ENCODE measurements at places on chromosomes 6 and 20.

- DNase-seq: no peak
Observed at GRCh38 chr6:69816026-69816425, 19.2 kb upstream of the LMBRD1 start.

- no peak for DNase-seq
Observed at GRCh38 chr6:127299522-127300240, 33.0 kb downstream of the RNF146 start.

- DNase-seq: no peak
Observed at GRCh38 chr6:15066089-15066758, 179.6 kb upstream of the JARID2 start.

- no peak for DNase-seq
Observed at GRCh38 chr6:134020543-134020942, 31.9 kb downstream of the SLC2A12 start.

GRCh38 chr6:73585566-73586415 lies 65.0 kb upstream of the EEF1A1 start:
- DNase-seq: peak; percentile 74

DNA sequence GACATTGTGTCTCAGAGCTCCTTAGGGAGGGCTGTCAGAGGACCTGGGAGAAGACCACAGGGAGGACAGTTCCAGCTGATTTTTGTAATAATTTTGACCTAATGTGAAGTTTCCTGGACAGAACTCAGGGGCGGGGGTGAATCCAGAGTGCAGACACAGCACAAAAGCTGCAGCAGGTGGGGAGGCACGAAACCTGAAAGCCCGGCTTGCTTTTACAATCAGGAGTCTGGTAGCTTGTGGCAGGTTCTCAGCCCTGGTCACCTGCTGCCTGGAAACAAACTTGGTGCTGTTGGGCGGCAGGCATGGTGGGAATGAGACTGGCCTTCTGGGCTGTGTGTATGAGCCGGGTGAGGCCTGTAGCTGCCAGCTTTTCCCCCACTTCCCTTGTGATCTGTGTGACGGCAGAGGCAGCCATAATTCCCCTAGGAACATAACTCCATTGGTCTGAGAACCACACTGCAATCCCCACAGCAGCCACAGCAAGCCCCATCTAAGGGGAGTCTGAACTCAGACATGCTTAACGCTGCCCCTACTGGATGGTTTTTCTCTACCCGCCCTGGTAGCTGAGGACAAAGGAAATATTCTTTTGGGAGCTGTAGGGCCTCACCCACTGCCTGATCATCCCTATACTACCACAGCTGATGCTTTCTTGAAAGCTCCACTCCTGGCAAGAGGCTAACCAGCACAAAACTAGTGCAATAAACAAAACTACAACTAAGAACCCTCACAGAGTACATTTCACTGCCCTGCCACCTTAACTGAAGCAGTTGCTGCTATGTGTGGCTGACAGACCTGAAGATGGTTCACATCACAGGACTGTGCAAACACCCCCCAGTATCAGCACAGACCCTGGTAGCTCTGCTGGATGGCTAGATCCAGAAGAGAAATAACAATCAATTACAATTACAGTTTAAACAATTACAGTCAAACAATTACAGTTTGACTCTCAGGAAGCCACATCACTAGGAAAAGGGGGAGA lies 1055.1 kb upstream of the GJE1 start:
- no peak for DNase-seq

- no peak for DNase-seq
Observed at GRCh38 chr20:61619751-61620150, 367.7 kb downstream of the CDH4 start.

DNA sequence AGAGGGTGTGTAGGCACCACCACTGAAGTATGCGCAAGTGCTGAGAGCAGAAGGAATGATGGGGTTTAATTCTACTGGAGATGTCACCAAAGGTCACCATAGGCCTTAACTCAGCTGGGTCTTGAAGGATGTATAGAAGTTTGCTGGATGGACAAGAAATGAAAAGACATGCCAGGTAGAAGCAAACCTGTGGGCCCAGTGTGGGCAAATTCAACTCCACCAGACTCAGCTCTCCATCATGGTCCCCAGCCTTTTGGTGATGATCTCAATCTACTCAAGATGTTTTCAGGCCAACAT lies 124.5 kb downstream of the SNX5 start:
- DNase-seq: no peak

GRCh38 chr6:119215885-119216590 lies 133.5 kb downstream of the MAN1A1 start:
- DNase-seq: no peak

DNA sequence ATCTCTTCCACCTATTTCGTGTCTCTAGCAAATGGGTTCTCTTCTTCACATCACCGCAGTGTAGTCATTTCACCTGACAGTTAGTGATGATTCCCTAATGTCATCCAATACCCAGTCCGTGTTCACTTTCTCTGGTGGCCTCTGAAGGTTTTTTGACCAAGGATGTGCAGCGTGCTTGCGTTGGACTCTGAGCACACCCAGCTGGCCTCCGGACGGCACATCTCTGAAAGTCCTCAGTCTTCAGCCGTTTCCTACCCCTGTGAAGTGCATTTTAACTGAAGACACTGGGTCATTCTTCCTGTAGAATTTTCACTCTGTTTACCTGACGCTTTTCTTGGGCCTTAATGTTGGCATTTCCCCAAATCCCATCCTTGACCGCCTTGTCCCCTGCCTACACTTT lies 98.7 kb downstream of the ERMARD start:
- DNase-seq: no peak

GRCh38 chr6:14216946-14217684 lies 99.5 kb downstream of the CD83 start:
- DNase-seq: no peak

DNA sequence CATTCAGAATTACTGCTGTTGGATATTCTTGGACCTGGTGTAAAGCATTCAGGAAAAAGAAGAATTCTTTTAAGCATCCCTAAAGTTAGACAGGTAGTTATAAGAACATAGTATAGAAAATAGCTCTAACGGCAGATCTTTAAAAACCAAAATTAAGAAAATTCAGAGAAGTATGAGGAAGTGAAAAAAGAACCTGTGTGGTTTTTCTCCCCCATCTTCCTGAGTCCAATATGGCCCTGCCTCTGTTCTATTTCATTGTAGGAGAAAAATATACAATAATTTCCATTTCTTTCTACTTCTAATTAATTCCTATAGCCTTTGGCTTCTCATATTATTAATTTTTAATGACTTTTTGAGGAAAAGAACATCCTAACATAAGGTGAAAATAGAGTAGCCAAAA lies 47.1 kb downstream of the FHL5 start:
- no peak for DNase-seq

DNA sequence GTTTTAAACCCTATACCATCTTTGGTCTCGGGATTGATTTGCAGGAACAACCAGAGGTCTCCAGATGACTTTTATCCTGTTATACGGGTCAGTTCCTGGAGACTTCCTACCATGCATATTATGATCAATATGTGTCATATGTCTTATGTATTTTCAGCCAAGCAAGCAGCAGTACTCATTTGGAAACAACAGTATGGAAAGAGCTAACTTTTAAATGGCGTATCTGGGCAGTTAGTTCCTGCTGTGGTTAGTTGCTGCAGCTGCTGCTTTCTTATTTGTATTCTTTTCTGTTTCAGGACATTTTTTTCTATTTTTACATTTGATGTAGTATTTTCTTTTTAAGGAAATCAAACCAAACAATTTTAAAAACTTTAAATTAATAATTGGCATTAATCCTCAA lies 207.5 kb downstream of the MANEA start:
- no peak for DNase-seq

- DNase-seq: no peak
Observed at GRCh38 chr6:110629153-110629552, 152.7 kb upstream of the SLC22A16 start.

- DNase-seq: no peak
Observed at GRCh38 chr6:35147026-35147425, 5.9 kb upstream of the TCP11 start.

DNA sequence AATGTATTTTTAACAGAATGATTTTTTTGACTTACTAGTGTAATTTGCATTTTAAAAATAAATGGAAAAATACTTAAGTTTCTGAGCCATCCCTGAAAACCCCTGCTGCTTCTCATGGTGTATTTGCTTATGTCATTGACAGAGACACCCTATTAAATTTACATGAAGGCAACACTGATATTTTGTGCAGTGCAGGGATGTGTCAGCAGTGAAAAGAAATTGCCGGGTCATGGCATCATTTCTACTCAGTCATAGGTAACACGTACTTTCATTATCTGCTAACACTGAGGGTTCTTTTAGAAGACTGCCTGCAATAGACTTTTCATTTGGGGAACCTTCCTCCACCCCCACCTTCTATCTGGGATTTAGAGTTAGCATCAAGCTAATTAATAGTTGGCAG lies 136.7 kb upstream of the RNF217 start:
- DNase-seq: no peak

GRCh38 chr6:140541288-140541687 lies 1166.8 kb upstream of the CITED2 start:
- DNase-seq: no peak

- DNase-seq: no peak
Observed at GRCh38 chr20:60016406-60016805, 58.2 kb downstream of the CDH26 start.

DNA sequence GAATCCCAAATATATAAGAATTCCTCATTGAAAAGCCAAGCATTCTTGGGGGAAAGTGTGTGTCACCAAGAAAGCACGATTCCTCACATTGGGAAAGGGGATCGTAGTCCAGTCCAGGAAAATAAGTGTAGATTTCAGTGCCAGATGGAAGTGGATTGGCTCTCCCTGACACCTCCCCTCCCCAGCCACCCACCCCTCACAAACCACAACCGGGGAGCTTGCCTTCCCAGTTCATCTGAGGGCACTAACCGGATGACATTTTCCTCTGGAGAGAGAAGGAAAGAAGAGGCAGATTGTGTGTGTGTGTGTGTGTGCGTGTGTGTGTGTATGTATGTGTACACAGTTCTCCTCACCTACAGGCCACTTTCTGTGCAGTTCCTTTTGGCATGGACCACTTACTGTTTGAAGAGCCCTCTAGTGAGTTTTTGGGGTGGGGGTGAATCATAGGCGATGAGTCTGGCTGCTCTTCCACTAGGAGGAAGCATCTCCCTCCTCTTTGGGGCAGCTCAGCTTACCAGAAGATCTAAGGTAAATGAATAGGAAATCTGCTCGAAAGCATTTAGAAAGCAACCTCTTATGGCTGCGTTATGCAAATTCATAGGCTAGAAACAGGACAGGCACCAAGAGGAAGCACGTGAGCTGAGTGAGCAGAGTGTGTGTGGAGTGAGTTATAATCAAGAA lies 20.8 kb downstream of the DAAM2 start:
- no peak for DNase-seq

GRCh38 chr6:150235218-150235617 lies 92.4 kb downstream of the PPP1R14C start:
- DNase-seq: no peak

Measured in immature natural killer cell (primary cell).